Colonic mucosa (tissue), 4 donors: ENCODE measurements at places on chromosomes 4 and X. TPM values are rescaled to one million over a fixed set of nuclear protein-coding genes. Genes with fewer than 3 reads are reported as not detected.

- DNase-seq, result no peak
Observed at GRCh38 chr4:152946446-152946845, 10.3 kb downstream of the FHDC1 start.

GRCh38 chrX:110944751-110945675 lies 149.4 kb upstream of the CHRDL1 start:
- DNase-seq, result no peak

MAGEE1 gene
- 0.82 TPM for total RNA-seq

HSFX2 gene
- not detected for total RNA-seq

DNA sequence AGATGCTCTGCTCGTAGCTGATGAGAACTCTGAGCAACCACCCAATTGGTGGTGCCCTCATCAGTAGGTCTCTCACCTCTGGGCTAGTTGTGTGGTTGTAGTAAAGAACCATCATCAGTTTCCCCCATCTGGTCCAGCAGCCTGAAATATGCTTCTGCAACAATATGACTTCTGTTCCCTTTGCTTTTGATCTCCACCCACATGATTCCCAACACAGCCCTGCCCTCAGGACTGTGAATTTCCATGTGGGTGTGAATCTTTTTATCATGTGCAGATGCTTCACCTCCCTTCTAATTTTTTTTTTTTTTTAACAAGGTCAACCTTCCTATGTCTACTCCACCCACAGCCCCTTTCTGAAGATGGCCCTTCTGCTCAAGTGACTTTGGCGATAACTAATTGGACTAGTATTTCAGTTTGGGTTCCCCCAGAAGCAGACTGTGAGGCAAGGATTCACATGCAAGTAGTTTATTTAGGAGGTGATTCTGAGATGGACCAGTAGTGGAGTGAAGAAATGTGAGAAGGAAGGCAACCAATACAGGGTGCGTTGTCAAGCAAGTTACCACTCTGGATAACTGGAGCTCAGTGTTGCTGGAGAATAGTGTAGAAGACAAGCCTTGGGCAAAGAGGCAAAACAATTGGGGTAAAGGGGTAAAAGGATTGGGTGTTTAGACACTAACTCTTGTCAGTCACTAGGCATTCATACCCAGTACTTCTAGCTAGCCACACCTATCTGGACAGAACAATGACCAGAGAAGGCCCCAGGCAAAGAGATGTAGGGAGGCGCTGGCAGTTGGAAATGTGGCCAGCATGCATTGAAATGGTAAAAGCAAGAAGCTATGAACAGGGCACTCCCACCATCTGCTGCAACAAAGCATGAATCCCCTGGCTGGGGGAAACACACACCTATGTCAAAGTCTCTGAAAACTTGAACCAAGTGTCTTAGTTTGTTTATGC lies 466.2 kb downstream of the BCOR start:
- DNase-seq, result no peak

GRCh38 chr4:184028561-184029374 lies 123.7 kb downstream of the STOX2 start:
- DNase-seq, result no peak

AKAP14 gene
- not detected for total RNA-seq

DNA sequence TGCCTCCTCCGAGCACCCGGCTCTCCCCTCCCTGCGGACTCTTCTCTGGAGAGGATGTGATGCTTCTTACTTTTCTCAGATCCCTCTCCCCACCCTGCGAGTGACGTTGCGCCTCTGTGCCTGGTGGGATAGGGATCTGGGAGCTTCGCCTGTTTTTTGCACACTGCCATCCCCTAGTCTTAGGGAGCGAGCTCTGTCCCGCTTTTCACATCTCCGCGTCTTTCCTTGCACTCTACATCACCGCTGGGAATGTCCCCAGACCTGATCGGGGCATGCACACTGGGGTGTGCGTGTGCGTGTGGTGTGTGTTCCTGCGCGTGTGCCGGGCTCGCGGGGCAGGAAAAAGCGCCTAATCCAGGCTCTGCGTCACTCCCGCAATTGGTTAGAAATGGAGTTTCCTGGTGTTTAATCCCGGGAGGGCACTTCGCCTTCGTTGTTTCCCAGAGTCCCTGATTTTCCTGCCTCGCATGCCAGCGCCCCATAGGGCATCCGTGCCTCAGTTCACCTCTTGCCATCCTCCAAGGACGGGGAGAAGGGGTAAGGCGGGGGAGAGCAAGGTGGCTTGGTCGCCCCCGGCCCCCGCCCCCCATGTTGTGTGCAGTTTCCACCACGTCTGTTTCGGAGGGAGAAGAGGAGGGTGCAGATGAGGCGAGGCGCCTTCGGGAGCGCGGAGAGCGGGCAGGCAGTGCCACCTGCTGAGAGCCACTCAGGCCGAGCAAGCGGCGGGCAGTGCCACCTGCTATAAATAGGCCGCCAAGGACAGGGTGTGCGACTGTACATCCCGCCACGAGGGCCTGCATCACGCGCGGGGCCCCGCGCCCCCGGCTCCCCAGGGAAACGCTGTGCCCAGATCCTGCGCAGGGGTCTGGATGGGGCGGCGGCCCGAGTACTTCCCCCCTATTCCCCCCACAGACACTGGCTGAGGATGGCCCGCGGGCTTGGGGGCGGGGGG lies 759 bp upstream of the TBC1D1 start:
- DNase-seq, result peak; percentile 75

GRCh38 chr4:17188547-17189400 lies 290.3 kb upstream of the LDB2 start:
- DNase-seq, result no peak

TLR10 gene
- total RNA-seq, result 0.24 TPM
